ENCODE measurements at places on chromosomes 3 and 15.
A peak's percentile ranks its signal among the peaks of the same experiment; 100 is the strongest.

- no peak for DNase-seq
Measured at GRCh38 chr3:155852341-155852740, 1.9 kb downstream of the SLC33A1 start.

GRCh38 chr15:52527911-52528563, 643 bp downstream of the MYO5A start:
- DNase-seq: peak; percentile 9

- no peak for DNase-seq
Measured at GRCh38 chr15:68518046-68518445, 60.7 kb upstream of the CORO2B start.

GRCh38 chr15:59473226-59473625, 35.2 kb downstream of the FAM81A start:
- DNase-seq: no peak

DNA sequence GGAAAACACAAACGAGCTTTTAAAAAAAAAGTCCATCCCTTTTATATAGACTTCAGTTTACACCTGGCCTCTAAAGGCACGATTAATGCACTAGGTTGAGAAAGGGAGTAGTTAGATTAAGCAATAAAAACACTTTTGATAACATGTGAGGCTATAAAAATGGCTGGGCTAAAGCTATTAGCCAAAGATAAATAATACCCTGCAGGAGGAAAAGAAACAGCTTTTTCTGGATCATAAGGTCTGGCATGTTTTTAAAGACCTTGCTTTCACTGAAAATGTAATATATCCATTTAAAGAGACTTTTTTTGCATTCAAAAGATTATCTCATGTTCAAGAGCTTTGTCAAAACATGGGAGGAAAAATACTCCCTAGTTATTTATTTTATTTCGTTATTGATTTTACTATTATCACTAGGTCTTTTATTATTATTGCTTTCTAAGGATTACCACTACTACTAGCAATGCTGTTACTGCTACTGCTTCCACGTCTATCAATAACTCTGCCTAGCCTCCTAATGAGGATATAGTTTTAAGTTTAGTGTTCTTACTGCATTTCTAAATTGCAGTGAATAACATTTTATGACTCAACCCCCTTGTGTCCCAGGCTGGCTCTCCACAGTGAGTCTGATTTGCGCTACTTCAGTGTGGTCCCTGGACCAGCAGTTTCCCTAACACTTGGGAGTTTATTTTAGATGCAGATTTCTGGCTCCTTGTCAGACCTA, 93.4 kb downstream of the THRB start:
- DNase-seq: peak; percentile 31

DNA sequence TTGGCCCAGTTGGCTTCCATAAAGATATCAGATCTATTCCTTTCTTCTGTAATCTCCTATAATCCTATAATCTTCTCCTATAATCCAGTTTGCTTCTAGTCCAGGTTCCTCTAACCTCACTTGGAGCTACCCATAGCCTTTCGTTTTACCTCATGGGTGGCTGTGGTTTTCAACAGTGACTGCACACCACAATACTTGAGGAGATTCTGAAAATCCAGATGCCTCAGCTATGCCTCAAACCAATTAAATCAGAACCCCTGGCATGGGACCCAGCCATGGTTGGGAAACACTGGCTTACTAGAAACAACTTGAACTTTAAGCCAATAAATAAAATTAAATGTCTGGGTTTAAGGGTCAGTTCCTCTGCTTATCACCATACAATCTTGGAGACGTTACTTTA, 86.1 kb upstream of the NTRK3 start:
- peak; percentile 25 for DNase-seq

DNA sequence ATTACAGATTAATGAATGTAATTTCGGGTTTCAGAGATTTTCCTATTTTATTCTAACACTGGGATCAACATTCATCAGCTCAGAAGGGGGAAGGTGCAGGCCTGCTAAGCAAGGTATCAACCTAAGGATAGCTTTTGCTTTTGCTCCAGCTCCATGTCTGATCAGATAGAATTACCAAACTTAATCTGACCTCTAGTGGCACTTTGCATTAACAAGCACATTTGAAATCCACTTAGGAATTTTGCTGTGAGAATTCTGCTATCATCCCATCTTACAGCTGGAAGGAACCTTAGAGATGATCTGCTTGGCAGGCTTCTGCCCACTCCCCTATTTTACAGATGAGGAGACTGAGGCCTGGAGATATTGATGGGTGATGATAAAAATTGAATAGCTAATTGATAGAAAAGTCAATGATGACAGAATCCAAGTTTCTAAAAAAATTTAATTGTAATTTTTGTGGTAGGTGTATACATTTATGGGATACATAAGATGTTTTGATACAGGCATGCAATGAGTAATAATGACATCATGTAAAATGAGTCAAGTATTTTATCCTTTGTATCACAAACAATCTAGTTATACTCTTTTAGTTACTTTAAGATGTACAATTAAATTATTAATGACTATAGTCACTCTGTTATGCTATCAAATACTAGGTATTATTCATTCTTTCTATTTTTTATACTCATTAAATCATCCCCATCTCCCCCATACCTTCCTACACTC, 209.2 kb upstream of the ZPLD1 start:
- DNase-seq: peak; percentile 76

GRCh38 chr15:51114437-51115119, 19.9 kb upstream of the TNFAIP8L3 start:
- no peak for DNase-seq

DNA sequence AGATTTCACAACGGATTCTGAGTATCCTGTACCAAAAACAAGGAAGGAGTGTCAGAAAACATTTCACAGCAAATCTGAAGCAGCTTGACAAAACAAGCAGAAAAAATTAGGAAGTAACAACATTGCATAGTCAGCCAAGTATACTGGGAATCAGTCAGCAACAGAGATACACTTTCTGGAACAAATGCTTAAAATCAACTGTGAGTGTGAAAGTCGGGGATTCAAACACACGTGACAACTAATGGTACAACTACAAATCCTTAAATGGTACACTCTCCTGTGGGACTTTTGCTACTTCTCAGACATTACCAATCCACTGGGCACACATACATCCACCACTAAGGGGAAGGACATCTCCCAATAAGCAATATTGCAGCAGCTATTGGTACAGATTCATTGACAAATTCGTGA, 296.6 kb upstream of the MME start:
- no peak for DNase-seq

DNA sequence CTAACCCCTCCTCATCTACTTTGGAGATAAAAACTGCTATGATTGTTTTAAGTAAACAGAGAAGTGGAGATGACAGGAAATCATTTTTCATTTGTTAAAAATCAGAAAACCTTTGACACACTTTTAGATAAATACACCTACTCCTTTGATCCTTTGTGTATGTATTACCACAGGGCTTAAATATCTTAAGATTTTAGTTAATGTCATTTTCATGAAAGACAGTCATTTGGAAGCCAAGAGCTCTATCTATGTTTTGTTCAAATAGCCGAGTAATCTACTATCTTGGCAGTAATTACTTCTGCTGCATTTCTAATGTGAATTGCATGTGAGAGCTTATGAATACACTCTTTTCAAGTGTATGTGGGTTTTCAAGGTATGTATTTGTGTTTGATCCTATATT, 2.0 kb downstream of the ARPP21 start:
- no peak for DNase-seq

DNA sequence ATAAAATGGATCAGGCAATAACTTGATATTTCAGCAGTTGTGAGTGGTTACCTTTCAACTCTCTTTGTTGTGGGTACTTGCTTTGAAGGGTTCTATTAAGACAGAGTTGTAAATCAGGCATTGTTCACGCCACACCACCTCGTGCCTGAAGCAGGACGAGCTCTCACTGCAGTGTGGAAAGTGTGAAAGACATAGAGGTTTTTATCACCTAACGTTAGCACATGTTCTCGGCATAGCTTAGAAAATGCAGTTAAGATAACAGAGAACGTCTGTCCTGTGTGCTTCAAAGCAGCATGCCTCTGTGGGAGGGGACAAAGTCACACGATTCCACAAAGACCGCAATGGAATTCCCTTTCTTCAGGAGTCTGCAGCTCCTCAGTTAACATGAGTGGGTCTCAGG, 7.8 kb downstream of the ADAMTS17 start:
- DNase-seq: no peak

DNA sequence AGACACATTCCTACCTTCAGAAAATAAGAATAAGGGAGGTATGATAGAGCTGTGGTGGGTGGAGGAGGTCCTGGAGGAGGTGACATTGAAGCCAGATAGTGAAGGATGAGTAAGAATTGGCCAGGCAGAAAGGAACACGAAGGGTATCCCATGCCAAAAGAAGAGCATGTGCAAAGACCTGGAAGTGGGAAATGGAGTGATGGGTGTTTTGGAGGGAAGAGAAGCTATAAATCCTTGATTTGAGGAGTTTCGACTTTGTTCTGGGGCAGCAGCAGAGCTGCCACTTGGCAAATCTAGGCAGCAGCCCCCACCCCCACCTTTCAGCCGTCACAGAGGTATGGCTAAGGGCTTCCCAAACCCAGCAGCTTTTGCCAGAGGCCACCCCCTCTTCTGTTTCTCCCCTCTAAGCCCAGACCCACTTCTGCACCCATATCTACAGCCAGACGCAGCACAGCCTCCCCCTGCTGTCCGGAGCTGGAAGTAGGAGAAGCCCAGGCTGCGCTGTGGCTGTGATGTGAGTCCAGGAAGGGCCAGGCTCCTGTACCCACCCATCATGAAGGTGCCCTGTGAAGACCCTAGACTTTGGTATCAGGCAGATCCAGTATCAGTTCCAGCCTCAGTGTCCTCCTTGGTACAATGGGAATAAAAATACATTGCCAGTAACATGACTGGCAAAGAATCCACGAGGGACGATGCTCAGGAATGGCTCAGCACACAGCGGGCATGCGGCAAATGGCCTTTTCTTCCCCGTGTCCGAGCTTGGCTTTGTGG, 188.7 kb upstream of the LINGO1 start:
- peak; percentile 48 for DNase-seq

DNA sequence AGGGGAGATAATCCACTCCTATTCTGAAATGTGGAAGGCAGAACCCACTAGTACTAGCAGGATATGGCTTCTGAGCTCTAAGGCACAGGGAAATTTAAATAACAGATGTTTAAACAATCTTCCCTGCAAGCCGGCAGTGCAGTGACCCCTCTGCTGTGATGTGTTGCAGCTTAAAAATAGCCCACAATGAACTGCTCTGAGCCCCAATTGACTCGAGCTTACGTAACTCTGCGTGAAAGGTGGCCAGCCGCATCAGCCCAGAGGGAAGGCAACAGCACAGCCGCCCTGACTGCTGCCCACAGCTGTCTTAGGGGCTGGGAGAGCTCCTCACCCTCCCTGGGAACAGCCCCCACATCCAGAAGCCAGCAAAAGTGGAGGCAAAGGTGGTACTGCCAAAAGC, 12.5 kb upstream of the CAMKV start:
- no peak for DNase-seq

DNA sequence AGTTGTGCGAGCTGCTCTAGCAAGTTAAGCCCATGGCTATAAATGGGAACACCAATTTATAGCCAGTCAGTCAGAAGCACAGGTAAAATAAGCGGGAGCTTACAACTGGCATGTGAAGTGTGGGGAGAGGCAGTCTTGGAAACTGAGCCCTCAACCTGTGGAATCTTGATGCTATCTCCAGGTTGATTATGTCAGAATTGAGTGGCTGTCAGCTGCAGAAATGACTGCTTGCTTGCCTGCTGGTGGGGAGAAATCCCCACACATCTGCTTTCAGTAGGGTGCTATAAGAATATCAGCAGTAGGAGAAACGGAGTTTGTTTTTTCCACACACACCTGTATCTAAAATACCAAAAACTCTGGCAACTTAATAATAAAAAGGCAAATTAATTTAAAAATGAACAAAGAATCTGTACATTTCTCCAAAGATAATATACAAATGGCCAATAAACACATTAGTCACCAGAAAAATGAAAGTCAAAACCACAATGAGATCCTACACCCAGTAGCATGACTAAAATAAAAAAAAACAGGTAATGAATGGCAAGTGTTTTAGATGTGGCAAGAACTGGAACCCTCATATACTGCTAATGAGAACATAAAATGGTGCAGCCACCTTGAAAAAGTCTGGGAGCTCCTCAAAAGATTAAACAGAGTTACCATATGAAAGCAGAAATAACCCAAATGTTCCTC, 26.0 kb upstream of the MAP4 start:
- no peak for DNase-seq

DNA sequence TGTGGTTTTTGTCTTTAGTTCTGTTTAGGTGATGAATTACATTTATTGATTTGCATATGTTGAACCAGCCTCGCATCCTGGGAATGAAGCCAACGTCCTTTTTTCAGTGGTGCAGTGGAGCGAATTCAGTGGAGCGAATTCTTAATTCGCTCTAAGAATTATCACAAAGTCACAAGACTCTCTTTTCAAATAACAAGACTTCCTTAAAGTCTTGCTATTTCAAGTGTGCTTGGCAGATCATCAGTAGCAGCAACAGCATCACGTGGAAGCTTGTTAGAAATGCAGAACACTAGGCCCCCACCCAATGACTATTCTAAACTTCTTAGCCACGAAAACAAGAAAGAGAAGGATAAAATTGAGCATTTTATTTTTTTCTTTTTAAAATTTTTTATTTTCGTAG, 58.1 kb upstream of the CD200R1L start:
- DNase-seq: no peak

DNA sequence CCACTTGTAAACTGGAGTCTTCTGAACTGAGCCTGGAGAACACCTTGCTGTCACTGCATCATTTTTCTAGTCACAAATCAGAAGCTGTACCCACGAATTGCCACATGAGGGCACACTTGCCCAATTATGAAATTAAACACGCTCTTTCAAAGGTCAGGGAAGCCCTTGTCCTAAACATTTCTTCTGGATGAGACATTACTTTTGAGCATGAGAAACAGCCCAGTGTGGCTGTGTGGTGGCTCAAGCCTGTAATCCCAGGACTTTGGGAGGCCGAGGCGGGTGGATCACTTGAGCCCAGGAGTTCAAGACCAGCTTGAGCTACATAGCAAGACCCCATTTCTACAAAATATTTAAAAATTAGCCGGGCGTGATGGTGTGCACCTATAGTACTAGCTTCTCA, 27.5 kb upstream of the CFAP161 start:
- DNase-seq: peak; percentile 85

GRCh38 chr3:116000311-116000710, 377.0 kb downstream of the GAP43 start:
- peak; percentile 92 for DNase-seq

DNA sequence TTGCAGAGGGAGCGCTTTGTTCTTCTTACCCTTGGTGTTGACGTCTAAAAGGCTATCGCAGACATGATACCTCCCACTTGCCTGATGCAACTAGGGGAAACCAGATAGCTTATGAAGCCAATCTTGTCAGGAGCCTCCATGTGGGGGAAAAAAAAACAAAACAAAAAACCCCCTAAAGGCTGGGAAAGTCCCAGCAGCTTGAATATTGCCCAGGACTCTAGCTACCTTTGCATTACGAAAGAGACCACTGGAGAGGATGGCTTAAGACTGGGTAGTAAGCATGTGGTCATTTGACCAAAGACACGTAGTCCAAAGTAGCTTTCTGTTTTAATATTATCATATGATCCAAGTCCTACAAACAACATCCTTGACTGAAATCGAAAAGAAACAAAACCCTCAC, 120.7 kb upstream of the WNT5A start:
- no peak for DNase-seq
